Activated CD8-positive, alpha-beta memory T cell treated with anti-CD3 and anti-CD28 coated beads for 48 hours (primary cell): ENCODE measurements at places on chromosomes 7 and 10.

DNA sequence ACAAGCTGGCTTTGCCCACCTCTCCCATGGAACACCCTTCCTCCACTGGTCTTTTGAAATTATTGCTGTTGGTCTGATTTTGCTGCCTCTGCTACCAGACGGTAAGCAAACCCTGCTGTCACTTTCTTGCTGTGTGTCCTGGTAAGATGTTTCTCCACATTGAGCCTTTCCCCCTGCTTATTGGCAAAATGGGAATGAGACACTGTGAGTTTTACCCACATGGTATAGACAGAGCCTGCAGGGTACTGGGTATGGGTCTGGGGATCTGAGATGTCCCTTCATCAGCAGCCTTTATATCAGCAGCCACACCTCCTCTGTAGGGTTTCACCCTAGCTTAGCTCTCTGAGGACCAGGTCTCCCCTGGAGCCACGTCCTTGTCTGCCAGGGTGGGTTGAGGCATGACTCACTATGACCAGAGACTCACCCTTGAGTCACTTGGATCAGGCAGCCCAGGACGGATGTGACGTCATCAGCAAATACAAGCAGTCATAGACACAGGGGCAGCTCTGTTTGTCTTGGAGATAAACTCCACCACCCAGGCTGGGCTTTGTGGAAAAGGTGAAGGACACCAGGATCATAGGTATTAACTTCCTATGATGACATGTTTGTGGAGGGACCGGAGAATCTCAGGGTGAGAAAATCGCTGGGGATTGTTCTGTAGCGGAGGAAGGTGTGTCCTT is 17.9 kb upstream of the BAIAP2L1 start:
- DNase-seq, result no peak

DNA sequence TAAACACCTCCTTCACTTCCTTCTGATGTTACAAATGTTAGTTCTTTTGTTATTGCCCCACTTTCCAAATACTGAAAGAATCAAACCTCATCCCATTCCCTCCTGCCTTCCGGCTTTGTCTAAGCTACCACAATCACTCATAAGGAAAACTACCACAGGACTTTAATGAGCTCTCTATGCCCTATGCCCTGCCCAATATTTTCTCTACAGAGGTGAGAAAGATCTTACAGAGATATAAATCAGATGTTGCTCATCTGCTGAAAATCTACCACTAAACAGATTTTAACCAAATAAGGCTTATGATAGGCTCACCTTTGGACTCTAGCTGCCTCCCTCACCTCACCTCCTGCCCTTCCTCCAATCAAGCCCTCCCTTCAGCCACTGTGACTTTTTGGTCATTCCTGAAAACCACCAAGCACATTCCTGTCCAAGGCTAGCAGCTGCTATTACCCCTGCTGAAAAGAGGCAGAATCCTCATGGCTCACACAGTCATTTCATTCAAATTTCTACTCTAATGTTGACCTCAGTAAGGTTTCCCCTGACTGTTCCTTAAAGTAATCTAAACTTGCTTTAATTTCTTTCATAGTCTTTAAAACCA is 7.7 kb downstream of the ZNF33B start:
- DNase-seq, result no peak

DNA sequence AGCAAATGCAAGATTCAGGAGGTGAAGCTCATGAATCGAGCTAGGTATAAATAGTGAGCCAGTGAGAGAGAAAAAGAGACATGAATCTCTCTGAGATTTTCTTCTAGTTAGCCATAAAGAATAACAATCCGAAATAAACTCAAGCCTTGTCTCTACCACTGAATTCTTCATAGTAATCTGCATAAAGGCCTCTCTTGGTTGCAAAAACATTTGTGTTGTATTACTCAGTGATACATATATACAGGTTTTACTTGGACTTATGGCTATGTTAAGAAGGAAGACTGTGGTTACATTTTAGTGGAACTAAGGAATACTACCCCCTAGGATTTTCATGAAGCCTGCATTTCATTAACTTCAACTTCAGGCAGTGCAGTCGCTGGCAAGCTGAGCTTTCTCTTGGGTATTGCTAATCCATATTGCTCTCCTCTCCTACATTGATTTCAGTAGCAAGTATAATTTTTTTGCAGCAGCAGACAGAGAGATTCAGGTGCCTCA is 72.7 kb upstream of the TRIL start:
- no peak for DNase-seq

DNA sequence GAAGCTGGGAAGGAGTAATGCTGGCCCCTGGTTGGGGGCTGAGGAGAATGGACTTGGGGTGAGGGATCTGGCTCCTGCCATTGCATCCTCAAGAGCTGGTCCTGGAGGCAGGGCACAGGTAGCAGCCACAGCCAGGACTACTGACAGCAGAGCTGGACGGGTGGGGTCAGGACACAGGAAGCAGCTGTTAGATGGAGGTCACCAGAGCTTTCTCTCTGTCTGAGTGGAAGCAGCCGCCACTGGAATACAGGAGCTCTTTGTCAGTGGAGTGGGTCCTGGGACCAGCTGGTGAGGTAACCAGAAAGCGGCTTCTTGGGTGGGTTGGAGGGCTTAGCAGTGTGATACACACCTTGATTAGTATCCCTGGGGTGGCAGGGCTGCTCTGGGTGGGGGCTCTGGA is 58.1 kb upstream of the AQP1 start:
- no peak for DNase-seq

- no peak for DNase-seq
Observed at GRCh38 chr7:46291050-46291438, 370.0 kb upstream of the IGFBP3 start.
